ENCODE measurements at places on chromosomes 7 and 10.
A peak's percentile ranks its signal among the peaks of the same experiment; 100 is the strongest.

DNA sequence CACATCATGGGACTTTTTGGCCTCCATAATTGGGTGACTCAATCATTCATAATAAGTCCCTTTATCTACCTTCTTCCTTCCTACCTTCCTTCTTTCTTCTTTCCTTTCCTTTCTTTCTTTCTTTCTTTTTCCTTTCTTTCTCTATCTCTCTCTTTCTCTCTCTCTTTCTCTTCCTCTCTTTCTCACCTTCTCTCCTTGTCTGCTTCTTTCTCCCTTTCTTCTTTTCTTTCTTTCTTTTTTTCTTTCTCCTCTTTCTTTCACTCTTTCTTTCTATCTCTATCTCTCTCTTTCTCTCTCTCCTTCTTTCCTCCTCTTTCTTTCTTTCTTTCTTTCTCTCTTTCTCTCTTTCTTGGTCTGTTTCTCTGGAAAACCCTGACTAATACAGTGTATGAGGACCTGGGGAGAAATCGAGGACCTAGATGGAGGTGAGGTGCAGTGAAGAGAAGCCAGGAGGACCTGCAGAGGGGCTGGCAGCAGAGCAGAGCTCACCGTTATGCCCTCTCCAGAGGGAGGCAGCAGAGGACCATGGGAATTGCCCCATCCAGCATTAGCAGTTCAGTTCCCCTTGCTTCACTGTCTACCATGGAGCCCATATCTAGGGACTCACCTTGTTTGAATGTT lies 52.7 kb upstream of the BTRC start:
- DNase-seq, result peak; percentile 27

GRCh38 chr7:455110-455928 lies 64.3 kb downstream of the PDGFA start:
- no peak for DNase-seq

- no peak for DNase-seq
Measured at GRCh38 chr10:116477986-116478664, 50.5 kb downstream of the PNLIPRP3 start.

- DNase-seq, result no peak
Measured at GRCh38 chr10:100344241-100344788, 2.7 kb upstream of the SCD start.

- DNase-seq, result peak; percentile 98
Measured at GRCh38 chr7:116316838-116317628, 106.7 kb downstream of the TES start.

DNA sequence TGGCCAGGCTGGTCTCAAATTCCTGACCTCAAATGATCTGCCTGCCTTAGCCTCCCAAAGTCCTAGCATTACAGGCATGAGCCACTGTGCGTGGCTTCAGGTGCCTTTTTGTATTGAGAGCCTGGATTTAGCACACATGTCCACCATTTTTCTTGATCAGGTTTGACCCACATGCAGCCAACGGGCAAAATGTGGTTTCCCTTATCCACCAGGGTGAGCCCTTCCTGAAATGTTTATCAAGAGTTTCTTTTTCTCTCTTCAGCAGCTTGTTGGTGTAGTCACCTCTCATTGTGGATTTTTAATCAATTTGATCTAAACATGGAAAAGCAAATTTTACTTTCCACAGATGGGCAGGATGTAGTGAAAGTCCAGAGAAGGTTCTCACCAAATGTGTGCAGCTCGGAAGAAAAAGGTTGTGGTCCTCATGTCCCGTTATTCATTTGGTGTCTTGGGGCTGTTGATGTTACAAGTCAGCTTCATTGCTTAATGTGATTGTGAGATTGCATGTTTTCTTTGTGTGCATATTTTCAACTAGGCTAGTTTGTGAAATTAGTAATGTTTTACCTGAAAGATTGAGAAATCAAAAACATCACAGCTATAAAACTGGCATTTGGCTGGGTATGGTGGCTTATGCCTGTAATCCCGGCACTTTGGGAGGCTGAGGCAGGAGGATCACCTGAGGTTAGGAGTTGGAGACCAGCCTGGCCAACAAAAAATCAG lies 28.9 kb downstream of the GUSB start:
- no peak for DNase-seq

DNA sequence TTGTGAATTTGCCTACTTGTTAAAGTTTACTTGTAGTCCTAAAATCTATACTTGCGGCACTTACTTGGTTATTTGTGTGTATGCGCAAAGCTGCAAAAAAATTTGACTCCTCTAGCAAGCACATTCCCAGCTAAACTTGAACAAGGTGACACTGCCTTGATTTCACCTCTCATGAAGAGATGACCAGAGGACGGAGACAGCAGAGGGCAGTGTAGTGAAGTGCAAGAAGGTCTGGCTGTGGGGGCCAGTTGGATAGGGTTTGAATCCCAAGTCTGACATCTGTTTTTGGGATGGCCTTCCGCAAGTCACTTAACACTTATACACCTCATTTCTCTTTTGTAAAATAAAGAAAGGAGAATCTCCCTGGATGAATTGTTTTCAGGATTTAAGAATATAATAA lies 15.7 kb downstream of the SLK start:
- DNase-seq, result no peak

DNA sequence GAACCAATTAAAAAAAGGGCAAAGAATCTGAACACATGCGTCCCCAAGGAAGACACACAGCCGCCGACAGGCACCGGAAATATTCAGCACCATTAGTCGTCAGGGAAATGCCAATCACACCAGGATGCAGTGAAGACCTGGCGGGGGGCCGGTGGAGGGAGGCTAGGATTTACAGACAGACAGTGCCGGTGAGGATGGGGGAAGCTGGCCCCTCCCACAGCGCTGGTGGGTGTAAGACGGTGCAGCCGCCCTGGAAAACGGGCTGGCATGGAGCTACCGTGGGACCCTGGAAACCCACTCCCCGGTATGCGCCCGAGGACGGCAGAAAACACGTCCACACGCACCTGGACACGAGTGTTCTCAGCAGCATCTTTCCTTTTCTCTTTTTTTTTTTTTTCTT lies 4.8 kb upstream of the ADAP1 start:
- DNase-seq, result no peak

DNA sequence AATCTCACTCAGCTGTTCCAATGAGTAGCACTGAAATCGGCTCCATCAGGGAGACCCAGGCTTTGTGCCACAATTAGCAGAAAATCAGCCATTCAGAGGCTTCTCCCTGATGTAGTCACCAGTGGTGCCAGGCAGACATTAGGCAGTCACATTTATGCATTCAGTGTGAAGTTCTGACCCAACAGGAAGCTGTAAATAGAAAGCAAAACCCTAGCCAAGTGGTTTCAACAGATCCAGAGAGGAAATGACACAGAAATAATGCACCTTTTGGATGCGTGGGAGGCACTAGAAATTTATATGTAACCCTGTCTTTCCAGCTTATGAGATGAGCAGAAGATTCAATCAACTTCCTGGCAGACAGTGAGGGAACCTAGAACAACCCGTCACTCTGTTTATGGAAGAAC lies 186.4 kb downstream of the PDE1C start:
- DNase-seq, result peak; percentile 79

DNA sequence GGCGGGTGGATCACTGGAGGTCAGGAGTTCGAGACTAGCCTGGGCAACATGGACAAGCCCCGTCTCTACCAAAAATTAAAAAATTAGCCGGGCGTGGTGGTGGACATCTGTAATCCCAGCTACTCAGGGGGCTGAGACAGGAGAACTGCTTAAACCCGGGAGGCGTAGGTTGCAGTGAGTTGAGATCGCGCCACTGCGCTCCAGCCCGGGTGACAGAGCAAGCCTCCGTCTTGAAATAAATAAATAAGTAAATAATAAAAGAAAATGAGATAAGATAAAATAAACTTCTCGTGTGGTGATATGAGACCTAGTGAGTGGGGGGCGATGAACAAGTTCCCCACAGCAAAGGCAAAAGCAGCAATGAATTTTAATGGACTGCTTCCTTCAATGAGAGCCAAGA lies 33.6 kb upstream of the LMTK2 start:
- DNase-seq, result no peak

GRCh38 chr7:41911792-41912191 lies 208.9 kb upstream of the INHBA start:
- peak; percentile 35 for DNase-seq

DNA sequence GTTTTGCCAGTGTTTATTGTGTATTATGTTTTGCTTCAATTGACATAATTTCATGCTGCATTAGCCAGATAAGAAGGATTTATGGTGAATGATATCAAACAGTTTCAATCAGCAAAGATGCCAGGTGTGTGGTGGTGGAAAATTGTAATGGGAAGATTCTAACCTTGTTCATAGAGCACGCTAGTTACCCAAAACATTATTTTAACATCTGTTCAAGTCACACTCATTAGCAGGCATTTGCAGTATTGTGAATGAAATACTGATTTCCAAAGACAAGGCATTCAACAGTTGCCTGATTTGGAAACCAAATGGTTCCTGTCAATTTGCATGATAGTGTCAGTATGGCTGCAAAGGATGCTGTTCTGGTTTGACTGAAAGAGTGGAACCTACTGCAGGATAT lies 129.7 kb downstream of the EPC1 start:
- no peak for DNase-seq

DNA sequence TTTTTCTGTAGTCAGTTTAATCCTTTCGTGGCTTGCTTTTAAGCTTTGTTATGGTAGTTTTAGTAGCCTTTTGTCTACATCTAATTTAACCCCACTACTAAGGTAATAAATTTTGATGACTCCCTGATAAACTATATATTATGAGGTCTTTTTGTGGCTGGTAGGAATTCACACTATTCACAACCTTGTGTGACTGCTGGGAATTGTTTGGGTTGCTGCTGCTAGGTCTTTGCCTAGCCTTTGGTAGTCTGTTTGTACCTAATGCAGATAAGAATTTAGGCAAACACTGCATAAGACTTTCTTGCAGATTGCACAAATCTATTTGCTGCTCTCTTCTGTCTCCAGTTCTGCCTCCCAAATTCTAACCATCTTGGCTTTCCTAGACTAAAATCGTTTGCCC lies 58.3 kb downstream of the SHOC2 start:
- DNase-seq, result no peak

DNA sequence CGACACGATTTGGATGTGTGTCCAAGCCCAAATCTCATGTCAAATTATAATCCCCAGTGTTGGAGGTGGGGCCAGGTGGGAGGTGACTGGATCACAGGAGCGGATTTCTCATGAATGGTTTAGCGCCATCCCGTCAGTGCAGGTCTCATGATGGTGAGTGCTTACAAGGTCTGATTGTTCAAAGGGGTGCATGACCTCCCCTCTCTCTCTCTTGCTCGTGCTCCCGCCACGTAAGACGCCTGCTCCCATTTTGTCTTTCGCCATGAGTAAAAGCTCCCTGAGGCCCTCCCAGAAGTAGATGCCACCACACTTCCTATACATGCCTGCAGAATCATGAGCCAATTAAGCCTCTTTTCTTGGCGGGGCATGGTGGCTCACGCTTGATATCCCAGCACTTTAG lies 71.5 kb upstream of the NANOS1 start:
- DNase-seq, result no peak

DNA sequence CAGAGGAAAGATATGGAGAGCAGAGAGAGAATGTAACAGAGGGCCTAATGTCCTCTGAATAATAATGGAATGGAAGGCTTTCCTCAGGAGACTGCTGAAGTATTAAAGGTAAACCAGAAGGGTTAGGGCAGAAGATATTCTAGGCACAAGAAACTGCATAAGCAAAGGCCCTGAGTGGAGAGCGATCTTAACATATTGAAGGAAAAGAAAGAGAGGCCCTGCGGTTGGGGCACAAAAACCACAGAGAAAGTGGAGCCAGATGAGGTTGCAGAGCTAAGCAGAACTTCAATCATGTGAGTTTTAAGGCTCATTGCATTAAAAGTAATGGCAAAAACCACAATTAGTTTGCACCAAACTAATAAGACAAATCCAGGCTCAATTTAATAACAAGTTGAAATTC lies 115.8 kb upstream of the VSTM2A start:
- DNase-seq, result no peak

DNA sequence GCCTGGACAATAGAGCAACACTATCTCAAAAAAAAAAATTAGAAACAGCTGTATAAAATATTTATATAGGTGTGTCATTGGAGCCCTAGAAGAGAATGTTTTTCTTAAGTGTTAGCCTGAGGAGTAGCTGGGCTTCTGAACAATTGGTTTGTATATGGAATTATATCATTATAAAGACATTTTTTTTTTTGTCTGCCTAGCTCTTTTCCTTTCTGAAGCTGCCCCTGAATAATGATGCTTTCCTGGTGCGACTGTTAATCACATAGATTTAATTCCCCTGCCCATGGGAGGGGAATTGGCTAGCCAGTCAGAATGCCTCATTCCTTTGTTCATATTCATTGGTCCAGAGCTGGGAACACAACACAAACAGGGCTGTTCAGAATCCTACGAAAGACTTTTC lies 13.9 kb upstream of the ABCC2 start:
- DNase-seq, result no peak

DNA sequence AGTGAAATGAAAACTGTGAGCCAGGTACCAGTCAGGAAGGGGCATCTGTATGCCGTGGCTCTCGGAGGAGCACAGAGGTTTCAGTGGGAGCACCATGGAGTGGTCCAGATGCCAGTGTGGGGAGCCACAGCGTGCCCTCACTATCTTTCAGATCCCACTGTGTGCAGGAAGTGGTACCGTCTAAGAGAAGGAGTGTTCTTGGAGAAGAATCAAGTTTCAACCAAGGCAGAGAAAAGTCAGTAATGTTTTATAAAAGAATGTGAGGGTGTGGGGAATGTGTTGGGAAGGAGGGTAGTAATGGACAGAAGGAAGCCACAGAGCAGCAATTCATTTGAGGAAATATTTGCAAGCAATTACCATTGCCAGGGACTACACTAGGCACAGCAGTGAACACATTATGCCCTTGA lies 35.6 kb downstream of the PRKAR2B start:
- peak; percentile 7 for DNase-seq

- no peak for DNase-seq
Measured at GRCh38 chr10:18159557-18159956, 19.3 kb downstream of the CACNB2 start.

DNA sequence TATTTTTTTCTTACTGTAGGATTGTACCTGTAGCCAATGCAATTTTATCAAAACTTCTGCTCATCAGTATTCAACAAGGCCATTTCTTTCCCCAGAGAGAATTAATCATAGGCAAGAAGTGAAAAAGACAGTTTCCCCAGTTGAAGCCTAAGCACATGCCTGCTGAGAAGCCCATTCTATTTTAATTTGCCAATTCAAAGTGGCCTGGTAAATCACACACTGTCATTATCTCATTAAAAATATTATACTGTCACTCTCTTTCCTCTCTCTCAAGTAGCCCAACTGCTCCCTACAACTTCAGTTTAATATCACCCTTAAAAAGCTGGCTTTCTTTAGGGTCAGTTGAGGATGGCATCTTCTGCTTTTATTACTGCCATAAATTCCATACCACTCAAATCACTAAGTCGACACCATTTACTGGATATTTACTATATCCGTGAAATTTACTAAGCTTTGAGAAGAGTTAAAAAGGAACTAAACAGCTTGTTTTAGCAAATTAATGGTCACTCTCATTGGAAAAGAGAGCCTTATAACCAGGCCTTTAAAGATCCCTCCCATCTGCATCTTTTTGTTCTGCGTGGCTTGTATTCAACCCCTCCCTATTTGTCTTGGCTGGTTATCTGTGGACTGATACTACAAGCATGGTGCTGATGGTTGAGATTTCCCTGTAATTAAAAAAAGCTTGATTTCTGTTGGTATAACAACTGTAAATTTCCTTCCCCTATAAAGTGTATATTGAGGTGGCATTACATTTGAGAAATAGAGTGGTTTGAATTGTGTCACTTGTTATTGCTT lies 30.6 kb downstream of the COL28A1 start:
- DNase-seq, result no peak

Measured in NCI-H226 (cell line).